Renal cortex interstitium (tissue), 15 donors: ENCODE measurements at places on chromosomes 3 and 15. TPM values are rescaled to one million over a fixed set of nuclear protein-coding genes. Genes with fewer than 3 reads are reported as not detected.
A peak's percentile ranks its signal among the peaks of the same experiment; 100 is the strongest.

Gene AMT
- 48.9 TPM for polyA plus RNA-seq

Gene GADL1
- 6.0 TPM for polyA plus RNA-seq

Gene TERC
- polyA plus RNA-seq, result not detected

Gene CFAP100
- polyA plus RNA-seq, result 0.84 TPM

Gene TLE3
- 36.3 TPM for polyA plus RNA-seq

DNA sequence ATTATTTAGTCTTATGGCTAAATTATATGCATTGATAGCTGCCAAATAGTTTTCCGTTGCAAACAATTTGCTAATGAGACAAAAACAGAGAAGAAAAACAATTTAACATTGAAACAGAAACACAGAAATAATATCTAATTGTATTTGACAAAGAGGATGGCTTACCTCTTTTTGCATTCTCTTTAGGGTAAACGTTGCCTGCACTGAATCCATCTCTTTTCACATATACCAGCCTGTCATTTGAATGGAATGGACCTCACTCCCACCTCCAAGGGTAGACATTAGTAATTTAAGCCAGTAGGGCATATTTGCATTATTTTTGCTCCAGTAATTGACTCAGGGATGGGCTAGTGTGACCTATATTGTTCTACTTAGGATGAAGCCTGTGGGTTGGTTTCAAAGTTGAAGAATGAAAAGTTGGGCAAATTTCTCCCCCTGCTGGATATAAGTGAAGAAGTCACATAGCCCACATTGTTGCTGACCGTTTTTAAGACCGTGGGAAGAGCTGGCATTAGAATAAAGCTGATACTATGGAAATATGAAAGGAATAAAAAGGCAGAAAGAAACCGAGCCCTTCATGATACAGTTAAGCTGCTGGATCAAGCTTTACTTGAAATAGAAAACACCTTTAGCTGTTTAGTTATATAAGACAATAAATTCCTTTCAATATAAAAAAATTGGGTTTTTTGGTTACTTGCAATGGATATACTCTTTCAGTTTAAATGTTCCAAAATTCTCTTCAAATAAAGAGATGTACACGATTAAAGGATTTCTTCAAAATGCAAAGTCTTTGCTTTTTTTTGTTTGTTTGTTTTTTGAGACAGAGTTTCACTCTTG lies 26.9 kb downstream of the PIERCE2 start:
- DNase-seq, result peak; percentile 24

DNA sequence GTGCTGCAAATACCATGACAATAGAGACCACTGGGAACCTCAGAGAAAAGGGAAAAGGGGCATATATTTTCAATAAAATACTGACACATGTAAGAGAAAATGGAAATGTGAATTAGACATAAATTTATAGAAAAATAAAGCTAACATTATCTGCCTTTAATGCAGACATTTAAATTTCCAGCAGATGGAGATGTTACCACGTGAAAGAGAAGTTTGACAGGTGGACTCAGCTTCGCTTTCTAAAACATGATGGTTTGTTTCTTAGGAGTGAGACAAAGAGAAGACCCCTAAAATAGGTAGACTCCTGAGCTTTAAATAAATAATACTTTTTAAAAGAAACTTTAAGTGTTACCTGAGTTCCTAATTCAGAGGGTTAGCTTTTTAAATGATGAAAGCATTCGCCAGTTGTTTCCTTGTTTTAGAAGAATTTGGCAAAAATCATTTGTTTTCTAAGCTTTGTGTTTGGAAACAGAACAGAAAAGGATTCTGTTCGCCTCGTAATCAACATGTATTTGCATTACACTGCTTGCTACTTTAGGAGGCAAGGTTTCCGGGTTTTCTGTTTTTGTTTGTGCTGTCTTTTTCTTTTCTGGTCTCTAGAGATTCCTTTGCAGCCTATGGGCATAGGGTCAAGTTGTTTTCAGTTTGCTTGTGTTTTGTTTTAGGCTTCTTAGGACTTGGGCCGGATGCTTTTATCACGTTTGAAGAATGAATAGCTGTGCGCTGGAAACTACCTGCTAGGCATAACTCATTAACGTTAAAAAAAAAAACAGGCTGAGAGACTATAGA lies 271.4 kb downstream of the THSD4 start:
- no peak for DNase-seq

Gene COMMD4
- 99.9 TPM for polyA plus RNA-seq

- DNase-seq, result no peak
These were observed 7.3 kb upstream of the RTP3 start for GRCh38 chr3:46490338-46491084.

DNA sequence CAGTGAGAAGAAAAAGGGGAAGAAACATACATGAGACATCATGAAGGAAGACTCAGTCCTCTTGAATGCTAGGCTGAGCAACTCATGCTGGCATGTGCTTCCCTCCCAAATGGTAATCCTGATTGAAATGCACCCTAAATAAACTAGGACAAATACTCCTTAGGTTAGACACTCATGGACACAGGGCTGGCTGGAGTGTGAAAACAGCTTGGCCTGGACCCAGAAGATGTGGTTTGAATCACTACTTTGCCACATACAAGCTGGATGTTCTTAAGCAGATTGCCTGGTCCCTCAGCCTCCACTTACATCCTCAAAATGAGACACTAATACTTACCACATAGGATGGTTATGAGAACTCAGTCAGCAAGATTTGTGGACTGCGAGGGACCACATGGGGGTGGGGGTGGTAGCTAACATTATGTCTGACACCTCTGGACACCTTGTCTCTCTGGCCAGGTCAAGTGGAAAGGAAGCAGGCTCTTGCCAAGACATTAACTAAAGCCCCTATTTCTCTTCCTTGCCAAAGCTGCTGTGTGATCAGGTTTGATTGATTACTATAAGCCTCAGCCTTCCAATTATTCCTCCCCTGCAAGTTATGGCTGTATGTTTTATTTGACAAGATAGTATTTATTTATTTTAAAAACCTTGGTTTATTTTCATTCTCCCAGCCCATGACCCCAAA lies 138.9 kb upstream of the SLC7A14 start:
- no peak for DNase-seq

DNA sequence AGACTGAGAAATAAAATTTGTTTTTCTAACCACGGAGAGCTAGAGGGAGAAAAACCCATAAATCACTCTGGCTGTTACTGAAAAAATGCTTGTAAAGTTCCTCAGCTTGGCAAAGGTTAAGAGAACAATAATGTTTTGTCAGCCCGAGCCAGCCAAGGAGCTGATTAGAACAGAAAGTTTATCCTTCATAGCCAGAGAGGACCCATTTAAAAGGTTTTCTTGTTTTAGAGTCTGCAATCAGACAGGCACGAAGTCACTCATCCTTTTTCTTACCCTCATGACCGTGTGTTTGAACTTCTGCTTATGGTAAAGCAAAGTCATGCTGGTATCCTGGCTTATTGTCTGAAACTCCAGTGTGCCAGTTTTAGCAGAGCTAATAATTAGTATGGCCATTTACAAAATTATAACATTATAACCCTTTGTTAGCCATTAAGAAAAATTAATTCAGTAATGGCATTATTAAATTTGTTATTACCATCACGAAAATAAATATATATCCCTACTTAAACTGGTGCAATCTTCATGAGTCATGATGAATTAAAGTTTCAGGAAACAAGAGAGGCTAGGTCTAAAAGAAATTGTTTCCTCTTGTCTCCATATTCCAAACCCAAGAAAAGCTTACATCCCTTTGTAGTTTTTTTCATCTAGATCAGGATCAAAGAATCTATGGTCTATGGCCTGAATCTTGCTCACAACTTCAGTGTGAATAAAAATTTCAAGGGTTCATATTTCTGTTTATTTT lies 13.5 kb upstream of the STXBP5L start:
- no peak for DNase-seq

GRCh38 chr3:11698326-11699082 lies 54.8 kb upstream of the VGLL4 start:
- no peak for DNase-seq

Gene ZNF620
- polyA plus RNA-seq, result 9.6 TPM

- peak; percentile 40 for DNase-seq
These were observed 19.8 kb upstream of the NUDT16 start for GRCh38 chr3:131361464-131362421.

DNA sequence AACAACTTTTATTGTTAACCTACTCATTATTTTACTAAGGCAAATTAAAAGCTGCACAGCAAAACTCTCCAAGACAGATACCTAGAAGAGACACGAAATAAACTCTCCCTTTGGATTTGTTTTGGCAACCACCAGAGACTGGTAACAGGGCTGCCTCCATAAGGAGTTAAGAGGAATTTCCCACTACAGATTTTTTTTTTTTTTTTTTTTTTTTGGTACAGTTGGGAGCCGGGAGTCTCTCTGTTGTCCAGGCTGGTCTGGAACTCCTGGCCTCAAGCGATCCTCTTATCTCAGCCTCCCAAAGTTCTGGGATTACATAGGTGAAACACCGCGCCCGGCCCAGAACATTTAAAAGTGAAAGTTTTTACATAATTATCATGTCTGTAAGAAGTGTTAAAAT lies 73.6 kb upstream of the VGLL4 start:
- no peak for DNase-seq

- DNase-seq, result no peak
These were observed 233.4 kb upstream of the TBL1XR1 start for GRCh38 chr3:177430653-177431052.

DNA sequence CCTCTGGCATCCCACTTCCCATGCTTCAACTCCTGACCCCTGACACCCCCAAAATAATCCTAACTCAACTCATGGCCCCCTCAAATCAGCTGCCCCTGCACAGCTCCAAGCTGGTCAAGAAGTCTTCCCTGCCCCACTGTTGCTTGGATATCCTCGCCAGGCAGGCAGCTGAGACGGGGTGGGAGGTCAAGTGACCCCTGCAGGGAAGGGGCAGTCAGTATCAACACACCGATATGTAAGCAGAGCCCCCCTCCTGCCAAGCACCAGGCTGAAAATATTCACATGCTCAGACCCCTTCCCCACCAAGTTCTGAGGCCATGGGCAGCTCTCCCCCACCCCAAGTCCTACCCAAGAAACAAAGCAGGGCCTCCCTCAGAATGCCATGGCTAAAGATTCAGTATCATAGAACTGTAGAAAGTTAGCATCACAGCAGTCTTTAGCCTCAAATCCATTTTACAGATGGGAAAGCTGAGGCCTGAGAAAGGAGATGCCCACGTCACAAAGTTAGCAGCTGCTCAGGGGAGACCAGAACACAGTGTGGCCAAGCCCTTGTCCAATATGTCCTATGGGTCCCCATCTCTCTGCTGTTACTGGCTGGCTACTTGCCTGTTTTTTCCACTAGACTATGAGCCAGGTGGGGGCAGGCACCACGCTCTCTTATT lies 67.8 kb downstream of the SLC12A8 start:
- DNase-seq, result no peak

DNA sequence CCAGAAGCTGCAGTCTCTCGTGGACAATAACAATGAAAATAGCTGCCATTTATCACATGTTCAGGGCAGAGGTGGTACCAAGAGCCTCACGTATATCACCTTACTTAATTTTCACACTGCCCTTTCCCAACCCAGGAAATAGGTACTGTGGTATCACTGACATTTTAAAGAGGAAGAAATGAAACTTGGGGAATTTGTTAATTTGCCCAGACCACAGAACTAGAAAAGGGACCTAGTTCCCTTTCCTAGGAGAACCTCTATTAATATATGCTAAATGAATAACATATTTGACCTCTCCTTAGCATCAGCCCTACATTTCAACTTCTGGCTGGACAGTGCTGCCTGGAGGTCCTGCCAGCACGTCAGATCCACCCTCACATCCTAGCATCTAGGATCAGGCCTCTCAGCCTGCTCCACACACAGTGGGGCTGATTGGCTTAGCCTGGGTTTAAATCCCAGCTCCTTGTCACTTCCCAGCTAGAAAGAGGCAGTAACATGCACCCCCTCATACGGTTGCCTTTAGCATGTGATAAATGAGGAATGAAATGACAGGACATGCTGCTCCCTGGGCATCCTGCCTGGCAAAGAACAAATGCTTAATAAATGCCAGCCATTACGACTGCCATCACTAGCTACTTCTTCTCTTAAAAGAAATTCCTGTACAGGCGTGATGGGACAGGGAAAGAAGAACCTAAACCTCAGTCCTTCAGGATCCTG lies 95.1 kb upstream of the TNFAIP8L3 start:
- DNase-seq, result no peak

- DNase-seq, result peak; percentile 70
These were observed 1.2 kb upstream of the TYRO3 start for GRCh38 chr15:41557673-41558399.

DNA sequence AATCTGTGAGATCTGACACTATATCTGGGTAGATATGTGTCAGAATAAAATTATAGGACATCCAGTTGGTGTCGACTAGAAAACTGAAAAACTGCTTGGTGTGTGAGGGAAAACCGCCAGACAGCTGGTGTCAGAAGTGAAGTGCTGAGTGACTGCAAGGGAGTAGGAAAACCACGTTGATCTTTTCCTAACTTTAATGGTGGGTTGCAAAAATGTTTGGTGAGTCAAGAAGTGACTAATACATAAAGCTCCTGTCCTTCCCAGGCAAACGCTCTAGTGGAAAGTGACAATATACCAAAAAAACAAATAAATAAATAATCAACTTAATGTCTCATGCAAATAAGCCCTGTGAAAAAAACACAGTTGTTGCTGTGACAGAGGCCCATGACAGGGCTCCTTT lies 7.3 kb upstream of the CD96 start:
- DNase-seq, result no peak

- DNase-seq, result no peak
These were observed 66.0 kb downstream of the DCUN1D1 start for GRCh38 chr3:182914341-182914740.

GRCh38 chr3:139441656-139442055 lies 34.7 kb downstream of the RBP2 start:
- no peak for DNase-seq

GRCh38 chr3:107412376-107412775 lies 35.1 kb downstream of the CCDC54 start:
- no peak for DNase-seq

GRCh38 chr15:100234158-100235029 lies 107.4 kb downstream of the ADAMTS17 start:
- DNase-seq, result no peak

Gene CD80
- polyA plus RNA-seq, result 0.17 TPM

Gene RAB43
- polyA plus RNA-seq, result 4.6 TPM

- no peak for DNase-seq
These were observed 86.7 kb upstream of the RNF7 start for GRCh38 chr3:141651409-141651808.

DNA sequence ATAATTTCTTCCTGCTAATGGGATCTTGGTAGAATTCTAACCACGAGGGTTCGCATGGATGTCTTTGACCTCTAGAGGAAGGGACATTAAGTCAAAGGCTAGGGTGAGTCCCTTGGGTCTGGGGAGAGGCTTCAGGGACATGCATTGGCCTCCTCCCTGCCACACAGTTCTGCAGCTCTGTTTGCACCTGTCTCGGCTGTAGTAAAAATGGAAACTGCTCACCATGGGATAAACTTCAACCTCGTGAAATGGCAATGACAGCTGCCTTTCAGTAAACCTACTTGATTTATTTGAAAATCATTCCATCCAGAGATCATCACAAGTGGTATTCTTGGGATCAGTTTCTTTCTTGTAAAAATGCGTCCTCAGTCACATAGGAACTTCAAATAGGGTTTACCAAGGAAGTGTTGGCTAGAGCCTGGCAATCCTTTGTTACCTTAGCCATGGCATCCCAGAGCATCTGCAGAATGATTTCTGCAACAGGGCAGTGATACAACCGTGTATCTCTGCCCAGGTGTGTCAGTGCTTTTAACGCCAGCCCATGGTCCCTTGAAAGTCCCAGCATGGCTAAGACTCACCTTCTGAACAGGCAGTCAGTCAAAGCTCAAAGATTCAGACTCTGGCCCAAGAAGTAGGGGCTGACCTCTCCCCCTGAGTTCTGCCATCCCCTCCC lies 14.0 kb upstream of the LRTM1 start:
- no peak for DNase-seq

Gene ZNF502
- polyA plus RNA-seq, result 12.7 TPM

Gene SOX14
- not detected for polyA plus RNA-seq

GRCh38 chr15:56254265-56254664 lies 10.6 kb upstream of the RFX7 start:
- no peak for DNase-seq
